ENCODE measurements at places on chromosomes 5 and 9.

- no peak for DNase-seq
These were observed 17.5 kb upstream of the INSYN2B start for GRCh38 chr5:169997798-169998197.

- DNase-seq, result no peak
These were observed 493 bp downstream of the P4HA2 start for GRCh38 chr5:132227235-132227484.

DNA sequence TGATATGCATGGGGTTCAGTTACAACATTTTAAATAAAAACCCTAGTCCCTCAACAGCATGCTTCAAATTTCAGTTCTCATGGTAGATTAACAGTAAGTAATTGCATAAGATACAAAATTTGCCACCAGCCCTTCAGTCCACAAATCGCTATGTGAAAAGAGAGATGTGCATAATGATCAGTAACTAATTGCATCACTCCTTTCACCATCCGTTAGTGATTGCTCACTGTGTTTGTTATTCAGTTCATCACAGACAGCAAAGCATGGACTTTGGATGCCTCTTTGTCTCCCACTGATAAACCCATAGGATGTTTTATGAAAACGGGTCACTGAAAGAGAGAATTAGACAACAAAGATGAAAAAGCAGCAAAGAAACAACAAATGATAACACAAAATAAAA lies 103.2 kb downstream of the MCTP1 start:
- DNase-seq, result no peak

GRCh38 chr5:34695275-34696027 lies 39.3 kb downstream of the RAI14 start:
- DNase-seq, result no peak

GRCh38 chr5:22109315-22109714 lies 743.8 kb downstream of the CDH12 start:
- no peak for DNase-seq

DNA sequence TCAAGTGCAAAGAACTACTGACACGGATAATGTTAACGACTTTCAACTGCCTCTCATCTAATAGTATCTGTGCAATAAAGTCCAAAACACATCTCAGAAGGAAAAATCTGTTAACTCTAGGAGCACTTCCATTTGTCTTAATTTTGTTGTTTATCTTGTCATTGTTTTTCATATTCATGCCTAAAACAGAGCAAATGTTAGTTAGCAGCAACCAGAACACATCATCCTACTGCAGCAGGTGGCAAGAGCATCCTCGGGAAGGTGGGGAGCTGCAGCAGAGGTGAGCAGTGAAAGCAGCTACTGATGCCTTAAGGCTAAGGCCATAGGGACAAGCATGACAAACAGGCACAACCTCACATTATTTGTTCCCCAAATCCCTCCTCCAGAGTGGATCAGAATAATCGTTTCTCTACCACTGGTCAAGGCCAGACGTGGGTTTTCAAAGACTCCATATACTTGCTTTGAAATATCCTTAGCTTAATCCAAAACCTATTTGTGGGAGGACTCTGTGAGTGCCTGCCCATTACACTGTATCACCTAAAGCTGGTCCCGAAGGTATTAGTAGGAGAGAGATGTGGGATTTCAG lies 1.0 kb downstream of the HMGCS1 start:
- no peak for DNase-seq

GRCh38 chr5:92468295-92468694 lies 1085.2 kb upstream of the ARRDC3 start:
- no peak for DNase-seq

- no peak for DNase-seq
These were observed 187.1 kb downstream of the AOPEP start for GRCh38 chr9:94913550-94913949.

- DNase-seq, result no peak
These were observed 600 bp downstream of the ERCC6L2 start for GRCh38 chr9:95876138-95876444.

DNA sequence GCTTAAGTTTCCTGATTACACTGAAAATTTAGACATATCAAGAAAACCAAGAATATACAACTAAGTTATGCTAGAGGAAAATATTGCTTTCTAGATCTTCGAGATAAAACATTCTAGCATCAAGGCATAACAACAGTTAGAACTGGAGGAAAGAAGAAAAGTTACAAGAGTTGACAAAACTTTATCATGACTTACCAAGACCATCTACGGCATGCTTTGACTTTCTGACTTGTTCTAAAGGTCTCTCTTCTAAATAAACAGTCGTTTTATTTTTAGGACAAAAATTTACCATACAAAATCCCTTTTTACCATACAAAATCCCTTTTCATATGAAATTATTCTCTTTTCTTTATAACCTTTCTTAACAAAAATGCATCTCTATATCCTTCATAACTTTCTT lies 1110.1 kb upstream of the CDH10 start:
- no peak for DNase-seq

- no peak for DNase-seq
These were observed 431.7 kb upstream of the CTNND2 start for GRCh38 chr5:12335938-12336337.
